HuH-7 (cell line): ENCODE measurements at places on chromosomes 12 and 14.
A peak's percentile ranks its signal among the peaks of the same experiment; 100 is the strongest.

DNA sequence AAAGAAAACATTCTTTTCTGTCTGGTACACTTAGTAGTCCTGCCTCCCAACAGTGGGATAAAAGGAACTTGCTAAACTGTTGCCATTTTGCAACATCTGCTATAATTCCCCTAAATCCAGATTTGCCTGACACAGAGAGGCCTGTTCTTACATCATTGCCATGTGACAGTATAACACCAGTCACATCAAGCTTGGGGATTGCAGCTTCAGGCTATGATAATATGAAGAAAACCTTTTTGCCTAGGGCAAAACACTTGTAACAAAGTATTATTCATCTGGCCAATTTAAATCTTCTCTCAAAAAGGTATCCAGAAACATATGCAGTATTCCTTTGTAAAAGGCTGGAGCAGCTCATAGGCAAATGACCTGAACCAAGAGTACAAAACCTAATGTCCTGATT, 80.9 kb upstream of the OTX2 start:
- no peak for DNase-seq

- no peak for DNase-seq
Measured at GRCh38 chr12:16530268-16530850, 75.6 kb downstream of the LMO3 start.

DNA sequence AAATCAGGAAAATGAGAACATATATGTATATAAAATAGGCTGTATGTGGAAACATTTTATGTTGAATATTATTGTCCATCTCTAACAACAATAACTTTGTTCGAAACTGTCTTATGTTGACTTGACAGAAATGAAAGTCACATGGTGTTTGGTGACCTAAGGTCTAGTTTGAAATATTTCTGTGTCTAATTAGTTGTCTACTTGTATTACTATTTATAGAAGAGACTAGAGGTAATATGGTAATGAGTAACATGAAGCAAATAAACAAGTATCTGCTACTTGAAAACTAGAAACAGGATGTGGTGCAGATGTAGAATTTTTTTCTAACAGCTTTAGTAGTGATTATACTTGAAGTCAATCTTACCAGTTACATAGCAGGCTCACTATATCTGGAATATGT, 3.9 kb downstream of the GPHN start:
- no peak for DNase-seq

DNA sequence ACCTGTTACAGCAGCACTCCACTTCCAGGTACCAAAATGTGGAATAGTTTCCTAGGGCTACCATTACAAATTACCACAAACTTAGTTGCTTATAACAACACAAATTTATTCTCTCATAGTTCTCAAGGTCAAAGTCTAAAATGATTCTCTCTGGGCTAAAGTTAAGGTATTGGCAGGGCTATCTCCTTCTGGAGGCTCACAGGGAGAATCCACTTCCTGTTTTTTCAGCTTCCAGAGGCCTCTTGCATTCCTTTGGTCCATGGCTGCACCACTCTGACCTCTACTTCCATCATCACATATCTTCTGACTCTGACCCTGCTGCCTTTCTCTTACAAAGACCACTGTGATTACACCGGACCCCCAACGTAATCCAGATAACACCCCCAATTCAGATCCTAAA, 2.9 kb upstream of the GARIN6 start:
- no peak for DNase-seq

GRCh38 chr14:94643316-94644101, 31.3 kb downstream of the SERPINA3 start:
- DNase-seq = no peak

GRCh38 chr14:34452258-34452822, 9.7 kb downstream of the SPTSSA start:
- no peak for DNase-seq

DNA sequence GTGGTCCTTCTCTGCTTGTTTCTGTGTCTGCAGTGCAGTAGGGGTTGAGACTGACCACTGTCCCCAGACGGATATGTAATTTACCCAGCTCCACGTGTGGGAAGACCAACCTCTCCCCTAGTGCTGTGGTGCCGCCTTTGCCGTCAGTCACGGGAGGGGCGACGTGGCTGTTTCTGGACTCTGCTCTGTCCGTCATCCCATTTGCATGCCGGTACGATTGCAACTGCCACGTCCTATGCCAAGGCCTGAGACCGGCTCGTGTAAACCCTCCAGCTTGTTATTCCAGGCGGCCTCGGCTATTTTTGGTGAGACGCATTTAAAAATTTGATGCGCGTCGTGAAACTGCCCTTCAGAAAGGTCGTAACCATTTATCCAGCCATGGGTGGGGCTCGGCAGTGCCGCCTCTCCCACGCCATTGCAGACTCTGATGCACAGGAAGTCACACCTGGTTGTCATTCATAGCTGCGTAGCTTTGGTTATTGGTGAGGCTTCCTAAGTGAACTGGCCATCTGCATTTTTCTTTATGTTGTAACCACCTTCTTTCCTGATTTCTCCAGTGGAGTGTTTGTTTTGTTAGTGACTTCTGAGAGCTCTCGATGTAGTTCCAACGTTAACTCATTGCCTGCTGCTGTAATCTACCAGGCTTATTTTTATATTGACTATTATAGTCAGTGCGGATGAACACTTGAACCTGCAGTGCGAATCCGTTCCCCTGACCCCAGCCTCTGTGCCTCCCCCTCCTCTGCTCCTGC, 75.1 kb downstream of the ADGRD1 start:
- no peak for DNase-seq

DNA sequence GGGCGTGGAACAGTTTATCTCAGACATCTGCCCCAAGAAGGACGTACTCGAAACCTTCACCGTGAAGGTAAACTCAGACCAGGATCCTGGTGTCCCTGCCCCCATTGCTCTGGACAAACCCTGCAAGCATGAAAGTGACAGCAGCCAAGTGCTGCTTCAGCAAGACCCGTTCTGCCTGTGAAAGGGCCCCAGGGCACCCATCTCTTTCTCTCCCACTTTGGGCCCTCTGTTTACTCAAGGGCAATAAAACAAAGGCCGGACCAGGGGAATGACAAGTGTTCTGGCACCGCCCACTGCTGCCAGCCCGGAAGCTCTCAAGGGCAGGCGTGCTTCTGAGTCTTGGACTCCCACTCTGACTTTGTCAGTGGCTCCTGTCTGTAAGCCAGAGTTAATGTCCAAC, 35.3 kb downstream of the CD9 start:
- peak; percentile 62 for DNase-seq

DNA sequence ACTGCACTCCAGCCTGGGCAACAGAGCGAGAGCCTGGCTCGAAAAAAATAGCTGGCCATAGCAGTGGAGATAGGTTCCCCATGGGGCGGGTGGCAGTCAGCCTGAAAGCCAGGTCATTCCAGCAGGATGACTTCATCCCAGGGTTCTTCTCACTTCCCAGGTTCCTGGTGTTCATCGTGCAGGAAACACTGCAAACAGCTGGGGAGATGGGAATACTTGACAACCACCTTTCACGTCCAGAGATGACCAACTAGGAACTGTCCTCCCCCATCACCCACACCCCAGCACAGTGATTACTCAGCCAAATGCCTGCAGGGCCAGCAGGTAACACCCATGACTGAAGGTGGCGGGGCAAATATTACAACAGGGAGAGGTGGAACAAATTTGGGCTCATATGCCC, 1.7 kb downstream of the VSIG10 start:
- DNase-seq = no peak

DNA sequence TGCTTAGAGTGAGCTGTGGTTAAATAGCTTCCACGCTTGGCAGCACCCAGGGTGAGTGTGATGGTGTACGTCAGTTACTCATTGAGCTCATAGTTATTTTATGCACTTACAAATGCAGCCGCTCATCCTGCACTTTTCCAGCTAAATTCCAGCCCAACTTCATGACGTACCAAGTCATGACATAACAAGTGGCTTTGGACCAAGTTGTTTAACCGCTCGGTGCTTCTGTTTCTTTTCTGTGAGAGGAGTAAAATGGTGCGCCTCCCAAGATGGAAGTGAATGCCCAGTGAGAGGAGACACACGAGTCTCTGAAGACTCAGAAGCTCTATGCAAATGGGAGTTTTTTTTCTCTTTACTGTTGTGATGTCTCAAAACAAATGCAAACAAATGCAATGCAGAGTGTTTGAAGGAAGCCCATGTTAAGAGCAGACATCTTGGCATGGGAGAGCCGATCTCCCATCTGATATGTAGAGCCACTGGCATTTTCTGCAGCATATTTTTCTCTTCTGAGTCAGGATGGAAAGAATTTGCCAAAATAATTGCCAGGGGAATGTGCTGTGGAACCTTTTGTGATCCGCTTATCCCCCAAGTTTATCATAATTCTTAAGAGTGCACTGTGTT, 72.2 kb downstream of the FBXW8 start:
- no peak for DNase-seq

DNA sequence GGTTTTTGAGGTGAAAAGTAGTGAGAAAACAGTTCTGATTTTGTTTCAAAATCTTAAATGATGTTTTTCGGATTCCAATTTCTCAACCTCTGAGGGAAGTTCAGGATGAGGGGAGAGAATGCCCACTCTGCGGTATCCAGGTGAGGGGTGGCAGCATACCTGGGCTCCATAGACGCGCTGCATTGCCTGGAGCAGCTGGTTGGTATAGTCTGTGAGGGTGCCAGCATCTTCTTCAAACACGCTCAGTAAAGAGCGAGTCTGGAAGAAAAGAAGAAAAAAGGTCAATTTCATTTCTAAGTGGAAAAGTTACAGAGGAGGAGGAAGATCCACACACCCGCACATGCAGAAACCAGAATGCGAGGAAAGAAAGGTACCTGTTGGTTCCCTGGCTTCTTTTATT, 7.0 kb downstream of the APPL2 start:
- no peak for DNase-seq

DNA sequence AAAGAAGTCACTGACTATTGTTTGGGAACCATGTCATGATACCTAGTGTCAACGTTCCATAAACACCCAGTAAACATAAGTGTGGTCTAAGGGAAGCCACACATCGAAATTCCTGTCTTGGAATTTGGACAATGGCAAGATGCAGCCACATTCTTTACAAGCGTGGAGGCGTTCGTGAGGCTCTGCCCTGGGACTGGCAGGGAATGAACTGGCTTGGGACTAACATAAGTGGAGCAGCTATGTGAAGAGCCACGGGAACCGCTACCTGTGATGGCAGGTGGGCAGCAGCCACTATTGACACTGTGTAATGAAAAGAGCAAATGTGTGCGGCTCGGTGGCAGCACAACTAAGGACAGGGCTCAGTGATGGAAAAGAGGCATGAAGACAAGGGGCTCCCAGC, 10.0 kb upstream of the NRIP2 start:
- DNase-seq = no peak

- no peak for DNase-seq
Measured at GRCh38 chr12:58412461-58413060, 471.2 kb downstream of the ATP23 start.

DNA sequence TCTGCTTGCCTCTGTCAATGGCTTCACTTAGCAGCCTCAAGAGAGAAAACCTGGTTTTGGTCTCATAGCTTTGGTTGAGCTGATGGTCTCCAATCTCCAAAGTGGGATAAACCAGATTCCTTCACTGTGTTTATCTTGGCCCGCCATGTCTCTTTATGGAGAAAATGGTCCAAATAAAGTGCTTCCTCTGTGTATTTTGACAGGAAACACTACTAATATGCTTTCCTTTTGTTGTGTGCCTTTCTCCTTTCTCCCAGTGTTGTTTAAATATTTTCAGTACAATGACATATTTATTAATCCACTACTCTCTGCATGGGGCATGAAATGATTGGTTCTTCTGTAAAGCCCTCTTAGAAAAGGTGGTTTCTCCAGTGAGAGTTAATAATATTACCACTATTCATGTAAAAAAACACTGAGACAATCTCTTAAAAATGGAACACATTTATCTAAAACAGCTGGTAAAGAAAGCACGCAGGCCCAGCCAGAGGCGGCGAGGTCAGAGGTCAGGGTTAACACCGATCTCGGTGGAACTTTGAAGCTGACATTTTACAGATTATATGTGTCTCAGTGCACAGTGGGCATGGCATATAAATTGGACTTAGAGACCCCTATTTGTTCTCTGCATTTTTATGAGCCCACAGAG, 24.2 kb downstream of the TMEM30B start:
- no peak for DNase-seq

GRCh38 chr12:30823156-30823699, 68.5 kb upstream of the CAPRIN2 start:
- no peak for DNase-seq

DNA sequence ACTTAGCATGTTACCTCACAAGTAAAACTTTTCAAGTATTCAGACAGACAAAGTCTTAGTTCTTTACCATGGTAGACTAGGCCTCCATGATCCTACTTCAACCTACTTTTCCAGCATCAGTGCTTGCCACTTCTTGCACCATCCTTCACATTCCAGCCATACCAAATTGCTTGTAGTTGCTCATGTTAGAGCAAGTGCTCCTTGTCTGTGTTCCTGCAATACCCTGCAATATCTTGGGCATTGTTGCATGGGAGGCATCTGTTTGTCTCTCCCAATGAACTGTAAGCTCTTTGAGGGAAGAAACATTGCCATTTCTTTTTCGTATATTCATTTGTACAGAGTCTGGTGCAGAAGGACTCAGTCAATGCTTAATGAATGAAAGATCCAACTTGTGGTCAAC, 78.0 kb downstream of the SRGAP1 start:
- DNase-seq = no peak

GRCh38 chr14:105877645-105878044, 351.3 kb downstream of the TMEM121 start:
- no peak for DNase-seq

DNA sequence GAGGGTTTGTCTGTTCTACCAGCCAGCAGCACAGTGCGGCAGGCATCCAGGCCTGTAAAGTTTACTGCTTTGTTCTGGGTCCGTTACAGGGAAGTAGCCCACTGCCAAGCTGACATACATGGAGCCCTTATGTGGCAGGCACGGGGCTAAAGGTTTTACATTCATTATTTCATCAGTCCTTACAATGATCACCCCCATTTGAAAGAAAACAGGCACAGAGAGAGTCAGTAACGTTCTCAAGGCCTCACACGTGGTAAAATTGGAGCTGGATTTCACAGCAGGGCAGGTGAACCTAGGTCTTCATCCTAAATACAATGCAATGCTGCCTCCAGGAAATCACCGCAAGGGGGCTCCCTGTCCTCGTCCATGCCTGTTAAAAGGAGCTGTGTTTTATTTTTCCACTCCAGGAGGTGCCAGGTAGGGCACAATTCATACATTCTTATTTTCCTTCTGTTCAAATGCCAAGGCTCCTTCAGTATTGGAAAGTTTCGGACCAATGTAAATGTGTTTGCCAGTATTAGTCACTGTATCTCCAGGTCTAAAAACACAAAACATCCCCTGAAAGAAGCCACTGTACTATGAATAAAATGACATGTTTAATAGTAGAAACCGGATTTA, 172.2 kb upstream of the GZMB start:
- peak; percentile 46 for DNase-seq

DNA sequence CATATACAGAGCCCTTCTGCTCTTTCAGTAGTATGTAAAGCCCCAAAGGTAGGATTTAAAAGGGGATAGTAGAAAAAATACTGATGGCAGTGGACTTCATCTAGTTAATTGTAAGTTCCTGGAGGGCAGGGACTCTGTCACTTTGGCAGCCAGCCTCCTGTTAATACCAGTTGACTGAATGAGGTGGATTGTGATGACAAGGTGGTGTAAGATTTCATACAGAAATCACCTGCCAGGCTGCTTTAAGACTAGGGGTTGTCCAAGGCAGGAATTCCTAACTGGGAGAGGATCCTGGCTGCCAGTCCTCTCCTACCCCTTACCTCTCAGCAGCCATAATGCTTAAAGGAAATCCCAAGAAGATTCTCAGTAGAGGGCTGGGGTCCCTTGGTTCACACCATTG, 7.3 kb downstream of the DYRK2 start:
- no peak for DNase-seq

- DNase-seq = no peak
Measured at GRCh38 chr12:25023808-25024207, 74.9 kb upstream of the BCAT1 start.

- no peak for DNase-seq
Measured at GRCh38 chr14:94884616-94885230, 114.8 kb upstream of the GSC start.
